ENCODE measurements at places on chromosomes 2 and 18.

GRCh38 chr2:160062292-160063005 is at the start of gene PLA2R1:
Gene PLA2R1, minus strand, starts transcription at chr2:160062615. Its CDS starts 212 bp downstream, at chr2:160062403.
- DNase-seq = peak; percentile 72

DNA sequence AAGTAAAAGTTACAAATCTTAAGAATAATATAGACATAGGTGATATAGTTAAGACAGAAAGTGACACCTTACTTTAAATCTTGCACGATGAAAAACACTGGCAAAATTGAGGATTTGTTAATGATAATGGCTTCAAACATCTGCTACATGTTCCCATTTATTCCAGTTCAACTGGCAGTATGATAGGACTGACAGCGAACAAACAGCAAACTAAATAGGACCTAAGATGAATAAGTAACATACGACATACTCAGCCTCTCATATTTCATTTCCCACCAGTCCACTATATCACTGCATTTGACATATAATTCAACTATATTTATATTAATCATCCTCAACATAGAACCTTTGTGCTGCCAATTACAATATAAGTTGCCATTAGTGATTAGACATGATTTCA is 36.3 kb downstream of the ACVR1C start:
- DNase-seq = no peak

GRCh38 chr2:218327451-218328210 is 29.0 kb upstream of the CATIP start:
- DNase-seq = no peak

GRCh38 chr2:222866358-222866960 is 5.6 kb downstream of the ACSL3 start:
- no peak for DNase-seq

GRCh38 chr2:60855989-60856669 is 25.2 kb upstream of the REL start:
- no peak for DNase-seq

- no peak for DNase-seq
Measured at GRCh38 chr2:69034845-69035244, 21.9 kb downstream of the ANTXR1 start.

GRCh38 chr18:21599585-21600525 is 649 bp downstream of the ESCO1 start:
- DNase-seq = peak; percentile 41

DNA sequence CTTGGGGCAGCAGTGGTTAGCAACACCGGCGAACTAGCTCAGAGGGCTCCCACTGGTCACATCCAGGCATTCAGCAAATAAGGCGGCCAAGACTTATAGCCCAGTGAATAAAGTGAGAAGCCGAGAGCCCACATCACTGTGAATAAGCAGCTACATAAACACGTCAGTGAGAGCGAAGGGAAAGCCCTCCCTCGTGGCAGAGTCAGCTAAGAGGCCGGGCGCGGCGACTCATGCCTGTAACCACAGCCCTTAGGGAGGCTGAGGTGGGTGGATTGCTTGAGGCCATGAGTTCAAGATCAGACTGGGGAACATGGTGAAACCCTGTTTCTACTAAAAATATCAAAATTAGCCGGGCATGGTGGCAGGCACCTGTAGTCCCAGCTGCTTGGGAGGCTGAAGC is 5.2 kb downstream of the D2HGDH start:
- DNase-seq = no peak

GRCh38 chr2:49569176-49569575 is 414.9 kb upstream of the FSHR start:
- DNase-seq = no peak

DNA sequence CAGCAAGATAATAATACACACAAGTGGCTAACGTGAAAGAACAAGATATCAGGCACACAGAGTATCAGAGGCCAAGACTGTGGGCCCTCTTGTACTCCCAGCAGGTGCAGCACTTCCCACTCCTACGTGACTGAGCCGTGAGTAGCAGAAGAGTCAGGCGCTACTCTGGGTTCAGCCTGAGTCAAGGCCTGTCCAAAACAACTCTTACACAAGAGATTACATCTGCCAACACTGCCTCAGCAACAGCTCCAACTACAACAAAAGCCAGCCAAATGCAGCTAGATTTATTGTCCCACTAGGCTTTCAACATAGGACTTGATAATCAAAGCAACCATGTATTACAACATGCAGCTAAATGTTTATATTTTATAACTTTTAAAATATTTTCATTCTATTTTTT is 56.2 kb downstream of the ITSN2 start:
- DNase-seq = no peak

DNA sequence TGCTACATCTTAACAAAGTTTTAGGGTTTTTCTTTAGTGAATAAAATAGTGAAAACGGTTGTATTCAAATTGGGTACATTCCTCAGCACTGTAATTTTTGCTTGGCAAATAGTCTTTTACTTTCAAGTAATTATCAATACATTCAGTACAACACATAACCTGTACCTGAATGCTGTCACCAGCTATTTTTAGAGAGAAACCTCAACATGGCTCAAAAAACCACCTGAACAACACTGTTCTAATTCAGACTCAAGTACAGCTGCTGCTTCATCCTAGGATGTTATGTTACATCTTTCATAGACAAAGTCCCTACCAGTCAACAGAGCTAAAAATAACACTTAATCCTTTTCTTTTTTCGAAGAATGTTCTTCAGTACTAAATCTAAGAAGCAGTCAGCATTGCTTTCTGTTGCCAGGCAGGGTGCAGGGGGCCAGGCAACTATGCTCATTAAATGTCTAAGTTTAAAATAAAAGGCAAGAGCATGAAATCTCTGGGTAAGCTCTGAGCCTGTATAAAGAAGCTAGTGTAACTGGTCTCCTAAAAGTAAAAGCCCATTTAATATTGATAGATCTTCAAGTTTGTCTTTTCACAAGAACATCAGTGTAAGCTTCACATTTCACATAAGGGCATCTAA is 20.5 kb downstream of the PDIA6 start:
- no peak for DNase-seq

DNA sequence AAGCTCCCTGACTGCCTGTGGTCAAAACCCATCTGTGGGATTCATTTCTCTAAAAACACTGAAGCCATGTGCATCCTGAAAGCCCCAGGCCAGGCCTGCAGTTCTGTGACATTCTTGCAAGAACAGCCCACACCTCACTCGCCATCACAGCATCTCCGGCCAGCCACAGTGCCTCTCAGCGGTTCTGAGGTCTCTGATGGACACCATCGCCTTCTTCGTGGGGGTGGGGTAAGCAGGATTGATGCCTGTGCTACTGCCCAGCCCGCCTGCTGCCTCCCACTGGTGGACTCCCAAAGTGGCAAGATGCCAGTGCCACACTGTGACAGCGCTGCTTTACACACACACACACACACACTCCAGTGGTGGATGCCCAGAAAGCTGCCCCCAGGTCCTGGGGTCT is 5.2 kb upstream of the PRLH start:
- no peak for DNase-seq

- no peak for DNase-seq
Measured at GRCh38 chr2:217125014-217125413, 265.1 kb upstream of the TNP1 start.

DNA sequence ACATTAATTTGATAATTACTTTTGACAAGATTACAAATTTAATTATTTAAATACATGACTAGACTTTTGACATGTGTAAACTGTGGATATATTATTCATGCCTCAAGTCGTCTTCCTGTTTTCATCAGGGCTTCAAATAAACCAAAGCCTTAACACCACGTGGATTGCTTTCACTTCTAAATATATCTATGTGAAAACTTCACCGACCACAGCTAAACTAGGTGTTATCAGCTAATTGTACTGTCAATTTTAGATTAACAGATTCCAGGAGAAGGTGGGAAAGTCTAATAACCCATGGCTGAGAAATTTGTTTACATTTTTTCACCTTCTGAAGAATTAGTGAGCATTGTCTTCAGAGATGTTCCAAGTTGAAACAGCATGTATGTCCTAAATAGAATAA is 494.7 kb upstream of the FAM98A start:
- DNase-seq = no peak

DNA sequence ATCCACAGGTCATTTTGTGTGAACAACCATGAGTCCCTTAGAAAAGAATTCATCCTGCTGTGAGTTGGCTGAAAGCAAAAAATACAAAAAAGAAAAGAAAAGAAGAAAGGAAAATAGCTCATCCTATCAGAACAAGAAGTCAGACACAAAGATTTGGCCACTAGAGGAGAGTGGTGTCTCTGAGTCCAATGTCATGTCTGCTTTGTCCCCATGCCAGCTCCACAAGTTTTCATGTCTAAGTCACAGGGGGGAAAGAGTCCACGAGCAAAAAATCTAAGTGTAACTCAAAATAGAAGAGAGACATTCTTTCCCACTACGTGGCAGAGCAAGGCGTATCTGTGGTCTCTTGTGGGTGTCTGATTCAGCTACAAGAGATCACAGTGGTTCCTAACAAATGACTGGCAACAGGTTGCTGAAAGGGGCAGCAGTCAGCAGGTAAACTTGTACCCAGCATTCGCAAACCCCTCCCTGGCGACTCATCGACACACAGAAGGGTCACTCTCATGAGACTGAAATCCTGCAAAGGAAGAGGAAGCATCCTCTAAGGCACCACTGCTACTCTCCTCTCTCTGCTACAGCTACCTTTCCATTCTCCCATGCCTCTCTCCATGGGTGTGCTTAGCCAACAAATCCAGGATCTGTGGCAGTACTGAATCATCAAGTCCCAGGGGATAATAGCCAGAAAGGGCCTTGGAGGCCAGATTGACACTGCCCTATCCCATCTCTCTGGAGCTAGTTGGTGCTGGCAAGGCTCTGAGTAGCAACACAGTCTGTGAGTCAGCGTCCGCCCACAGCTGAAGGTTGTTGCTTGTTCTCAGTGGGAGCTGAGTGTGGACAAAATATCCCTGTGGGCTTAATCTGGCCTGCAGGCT is 123.0 kb upstream of the SLC39A10 start:
- peak; percentile 7 for DNase-seq

Measured in NCI-H82 (cell line).